ENCODE measurements at places on chromosomes 4 and X.

DNA sequence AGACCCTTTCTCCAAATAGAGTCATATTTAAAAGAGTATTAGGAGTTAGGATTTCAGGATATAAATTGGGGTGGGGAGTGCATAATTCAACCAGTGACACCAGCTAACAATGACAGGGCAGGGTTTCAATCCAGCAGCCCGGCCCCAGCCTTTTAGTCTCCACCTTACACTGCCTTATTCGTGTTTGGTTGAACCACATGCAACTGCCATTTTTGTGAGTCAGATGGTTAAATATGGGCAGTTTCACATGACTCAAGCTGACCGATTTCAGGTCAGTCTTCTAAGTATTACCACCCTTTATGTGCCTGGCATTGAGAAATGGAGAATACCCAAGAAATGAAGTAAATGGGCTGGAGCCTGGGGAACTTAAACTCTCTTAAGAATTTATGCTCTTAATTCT is 102.8 kb downstream of the STOX2 start:
- DNase-seq = no peak

- no peak for DNase-seq
These were observed 72.1 kb downstream of the BEND4 start for GRCh38 chr4:42080306-42080705.

GRCh38 chr4:26779674-26780073 is 81.0 kb upstream of the STIM2 start:
- no peak for DNase-seq

GRCh38 chr4:84001876-84002569 is 466.1 kb downstream of the GPAT3 start:
- no peak for DNase-seq

DNA sequence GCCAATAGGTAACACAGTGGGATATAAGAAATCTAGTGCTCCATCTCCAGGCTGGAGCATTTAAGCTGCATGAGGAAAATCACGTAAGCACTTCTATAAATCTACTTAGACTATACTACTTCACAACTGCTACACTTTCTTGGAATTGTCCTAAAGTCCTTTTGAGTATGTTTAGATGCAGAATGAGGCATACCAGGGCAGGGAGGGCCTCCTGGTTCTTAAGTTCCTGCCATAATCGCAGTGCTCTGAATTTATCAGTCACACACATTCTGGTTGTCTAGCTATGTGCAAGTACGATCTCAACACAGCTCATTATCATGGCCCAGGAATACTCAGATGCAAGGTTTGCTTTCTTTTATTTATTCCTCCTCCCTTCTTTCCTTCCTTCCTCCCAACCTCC is 130.3 kb downstream of the GUCY2F start:
- DNase-seq = no peak

DNA sequence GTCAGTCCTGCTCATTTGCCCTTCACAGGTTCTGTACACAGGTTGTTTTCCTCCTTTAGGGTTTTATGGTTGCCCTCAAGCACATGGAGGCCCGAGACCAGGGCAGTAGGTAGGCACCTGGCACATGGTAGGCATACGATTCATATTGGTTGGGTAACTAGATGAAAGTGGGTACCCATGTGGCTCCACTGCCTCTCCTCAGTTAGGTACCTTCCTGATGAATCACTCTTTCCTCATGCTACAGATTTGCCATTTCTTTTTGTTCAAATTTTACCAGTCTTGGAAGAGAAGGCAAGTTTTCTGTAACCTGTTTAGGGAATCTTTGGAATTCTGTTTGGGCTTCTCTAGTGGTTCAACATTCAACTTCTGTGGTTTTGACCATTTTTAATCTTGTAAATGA is 121.3 kb downstream of the FHIP1A start:
- DNase-seq = no peak

DNA sequence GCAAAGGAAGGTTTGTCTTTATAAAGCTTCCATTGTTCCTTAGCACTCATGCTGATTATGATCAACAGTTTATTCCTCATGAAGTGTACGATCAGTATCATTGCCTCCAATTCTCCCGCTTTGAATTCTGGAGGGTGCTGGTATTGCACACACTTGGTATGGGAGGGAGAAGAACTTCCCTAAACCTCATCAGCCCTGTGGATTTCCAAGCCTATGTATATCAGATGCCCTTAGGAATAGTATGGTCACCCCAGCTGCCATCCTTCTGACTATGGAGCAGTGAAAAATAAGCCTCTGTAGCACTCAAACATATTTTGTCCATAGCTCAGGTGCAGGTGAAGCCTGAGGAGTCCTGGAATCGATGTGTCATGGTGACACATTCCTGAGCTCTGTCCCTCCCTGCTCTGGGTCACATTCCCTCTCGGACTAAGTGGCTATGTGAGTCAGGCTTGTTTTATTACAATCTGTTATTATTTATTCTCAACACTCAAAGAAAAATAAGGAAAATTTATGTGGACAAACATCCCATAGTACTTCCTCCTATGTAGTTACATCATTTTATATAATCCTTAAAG is 2.0 kb upstream of the ZDHHC9 start:
- DNase-seq = no peak

GRCh38 chrX:6885396-6885795 is 262.1 kb upstream of the STS start:
- DNase-seq = no peak

- no peak for DNase-seq
These were observed 40.6 kb downstream of the TMEM164 start for GRCh38 chrX:110043506-110043905.

DNA sequence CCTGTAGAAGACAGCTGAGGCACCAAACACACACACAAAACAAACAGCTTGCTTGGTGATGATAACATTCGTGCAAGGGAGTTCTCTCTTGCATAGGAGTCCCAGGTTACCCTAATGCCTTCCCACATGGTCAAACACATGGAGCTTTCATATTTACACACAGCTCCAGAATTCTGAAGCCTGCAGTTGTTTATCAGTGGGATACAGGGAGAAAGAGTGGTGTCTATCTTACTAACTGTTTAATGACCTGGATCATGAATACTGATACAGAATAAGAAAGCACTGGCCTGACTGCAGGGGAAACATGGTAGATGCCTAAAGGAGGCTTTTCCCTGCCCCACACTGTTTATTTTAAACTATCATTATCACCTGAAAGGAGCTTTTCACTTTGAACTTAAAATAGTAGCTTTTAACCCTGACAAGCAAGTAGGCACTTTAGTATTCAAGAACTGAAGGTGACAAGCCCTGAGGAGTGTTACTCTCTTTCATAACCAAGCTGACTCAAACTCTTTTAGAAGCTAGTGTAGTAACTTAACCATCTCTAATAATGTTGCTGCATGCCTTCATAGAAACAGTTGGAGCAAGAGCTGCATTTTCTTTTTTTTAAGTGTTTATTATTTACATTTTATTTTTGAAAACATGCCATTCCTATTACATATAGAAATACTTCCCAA is 15.6 kb downstream of the TET2 start:
- DNase-seq = no peak

DNA sequence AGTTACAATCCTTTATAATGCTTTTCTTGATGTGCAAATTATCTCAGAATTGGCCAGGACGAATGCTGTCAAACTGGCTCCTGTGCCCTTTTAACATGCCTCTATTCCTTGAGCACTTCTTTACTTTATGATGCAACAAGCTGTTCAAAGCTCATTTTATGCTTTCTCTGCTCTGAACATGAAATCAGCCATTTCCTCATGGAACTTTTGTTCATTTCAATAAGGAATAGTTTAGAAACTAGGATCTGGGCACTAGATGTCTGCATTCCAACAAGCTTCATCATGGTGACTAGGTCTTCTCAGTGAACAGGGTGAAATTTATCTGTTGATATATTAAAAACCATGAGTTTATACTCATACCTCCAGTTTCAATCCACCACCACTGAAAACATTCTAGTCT is 87.3 kb upstream of the TEX13A start:
- DNase-seq = no peak

GRCh38 chr4:167041524-167041923 is 192.8 kb downstream of the SPOCK3 start:
- no peak for DNase-seq

GRCh38 chr4:138773321-138773720 is 242.3 kb upstream of the NOCT start:
- no peak for DNase-seq

DNA sequence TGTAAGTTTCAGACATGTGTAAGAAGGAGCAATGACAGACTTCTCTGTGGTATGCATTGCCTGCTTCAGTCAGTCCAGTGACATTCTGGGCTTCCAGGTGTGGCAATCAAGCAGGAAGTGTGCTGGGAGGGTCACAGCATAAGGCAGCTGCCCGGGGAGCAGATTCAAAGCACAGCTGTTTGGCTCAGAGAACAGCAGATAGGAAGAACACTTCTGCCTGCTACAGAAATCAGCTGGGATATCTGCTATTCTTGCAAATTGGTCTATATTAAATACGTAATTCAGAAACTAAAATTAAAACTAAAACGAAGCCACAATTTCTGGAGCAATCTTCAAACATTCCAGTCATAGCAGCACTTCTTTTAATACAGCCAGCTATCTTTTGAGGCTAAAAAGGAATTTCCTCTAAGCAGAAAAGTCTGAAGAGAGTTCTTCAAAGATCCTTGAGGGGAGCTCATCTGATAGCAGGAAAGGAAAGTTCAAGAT is 47.5 kb upstream of the GALNT7 start:
- DNase-seq = no peak

GRCh38 chr4:78560296-78560963 is 8.9 kb downstream of the ANXA3 start:
- DNase-seq = no peak

All from stimulated activated CD4-positive, alpha-beta T cell treated with anti-CD3 and anti-CD28 coated beads, Interleukin-15, amount 100 ng/mL, for 1 hour (primary cell).